ENCODE measurements at places on chromosomes 16 and 17.

DNA sequence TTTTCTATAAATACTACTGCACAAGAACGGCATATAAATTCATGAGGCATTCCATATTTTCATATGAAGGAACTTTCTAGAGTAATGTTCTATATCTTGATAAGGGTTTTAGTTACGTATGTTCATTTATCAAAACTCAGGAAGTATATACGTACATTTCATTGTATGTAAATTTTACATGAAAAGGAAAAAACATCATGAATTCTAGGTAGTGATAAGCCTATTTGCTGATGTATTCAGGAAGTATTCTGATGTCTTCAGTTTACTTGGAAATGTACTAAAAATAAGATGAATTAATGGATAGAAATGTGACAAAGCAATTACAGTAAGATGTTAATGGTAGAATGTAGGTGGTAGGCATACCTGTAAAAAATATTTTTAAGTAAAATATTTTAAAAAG, 4.7 kb downstream of the DGKE start:
- no peak for DNase-seq

DNA sequence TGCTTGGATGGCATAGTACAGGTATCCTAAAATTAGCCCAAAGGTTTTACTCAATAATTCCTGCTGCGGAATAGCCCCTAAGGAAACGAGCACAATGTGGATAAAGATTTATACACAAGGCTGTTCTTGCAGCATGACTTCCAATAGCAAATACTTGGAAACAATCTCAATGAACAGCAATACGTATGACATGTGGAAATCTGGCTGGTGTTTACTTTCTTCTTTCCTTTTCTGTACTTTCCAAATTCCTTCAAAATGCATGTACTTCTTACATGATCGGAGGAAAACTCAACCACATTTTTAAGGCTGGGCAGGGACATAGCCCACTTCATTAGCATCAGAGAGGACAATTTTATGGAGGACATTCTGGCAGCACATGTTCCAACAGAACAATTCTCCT, 86.6 kb downstream of the C16orf95 start:
- DNase-seq: no peak

DNA sequence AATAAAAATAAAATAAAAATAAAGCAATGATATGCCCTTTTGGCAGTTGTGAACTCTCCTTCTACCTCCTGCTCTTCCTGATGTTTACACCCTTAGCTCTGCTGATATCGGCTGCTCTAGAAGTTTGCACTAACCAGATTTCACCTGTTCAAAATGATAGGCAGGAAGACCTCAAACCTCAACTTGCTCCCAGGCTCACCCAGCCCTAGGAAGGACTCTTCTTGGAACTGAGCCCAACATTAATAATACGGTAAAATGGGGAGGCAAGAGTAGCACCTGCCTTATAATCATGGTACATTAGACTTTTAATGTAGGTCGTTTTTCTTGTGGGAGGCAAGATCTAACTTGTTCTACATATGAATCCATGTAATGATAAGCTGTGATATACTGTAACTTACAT, 61.2 kb upstream of the MED13 start:
- no peak for DNase-seq

- DNase-seq: no peak
Measured at GRCh38 chr16:81567987-81568748, 123.6 kb downstream of the CMIP start.

DNA sequence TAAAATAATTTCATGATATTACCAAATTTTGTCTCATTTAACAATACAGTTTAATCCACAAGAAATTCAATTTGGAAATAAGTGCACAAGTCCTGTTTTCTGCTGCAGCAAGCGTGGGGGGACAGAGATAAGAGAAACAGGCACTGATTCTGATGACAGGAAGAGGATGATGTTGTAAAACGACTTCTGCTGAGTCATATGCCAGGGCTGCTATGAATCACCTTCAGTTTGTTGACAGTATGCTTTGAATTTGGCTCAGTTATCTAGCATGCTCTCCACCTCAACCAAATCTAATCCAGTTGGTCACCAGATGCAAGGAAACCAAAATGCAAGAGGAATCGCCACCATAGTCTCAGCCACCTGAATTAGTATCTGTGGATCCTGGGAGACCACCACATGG, 244.1 kb upstream of the MON1B start:
- no peak for DNase-seq

DNA sequence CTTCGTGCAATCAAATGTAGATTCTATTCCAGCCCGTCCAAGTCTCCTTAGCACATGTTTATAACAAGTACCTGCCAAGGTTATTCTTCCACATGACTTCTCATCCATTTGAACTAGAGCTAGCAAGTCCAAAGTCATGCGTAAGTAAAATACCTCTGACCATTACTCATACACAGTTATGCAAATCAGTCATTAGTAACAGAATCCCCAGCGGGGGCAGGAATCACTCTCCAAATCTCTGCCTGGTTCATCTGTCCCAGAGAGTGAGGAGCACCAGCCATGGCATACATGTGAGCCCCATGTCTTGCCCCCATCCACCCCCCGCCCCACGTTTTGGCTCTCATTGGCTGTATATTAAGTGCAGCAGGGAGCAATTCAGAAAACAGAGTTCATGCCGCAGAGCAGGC, 27.7 kb downstream of the SRL start:
- no peak for DNase-seq

DNA sequence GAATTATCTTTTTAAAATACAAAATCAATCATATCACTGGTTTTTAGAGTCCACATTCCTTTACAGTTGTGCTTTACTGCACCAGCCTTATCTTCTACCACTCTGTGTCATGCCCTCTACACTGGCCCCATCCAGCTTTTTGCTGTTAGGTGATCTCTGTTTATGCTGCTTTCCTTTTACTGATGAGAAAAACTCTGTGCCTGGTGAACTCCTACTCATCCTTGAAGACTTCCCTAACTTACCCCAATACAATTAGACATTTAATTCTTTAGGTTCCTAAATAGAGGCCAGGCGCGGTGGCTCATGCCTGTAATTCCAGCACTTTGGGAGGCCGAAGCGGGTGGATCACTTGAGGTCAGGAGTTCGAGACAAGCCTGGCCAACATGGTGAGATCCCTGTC, 64.6 kb downstream of the MRTFB start:
- DNase-seq: no peak

DNA sequence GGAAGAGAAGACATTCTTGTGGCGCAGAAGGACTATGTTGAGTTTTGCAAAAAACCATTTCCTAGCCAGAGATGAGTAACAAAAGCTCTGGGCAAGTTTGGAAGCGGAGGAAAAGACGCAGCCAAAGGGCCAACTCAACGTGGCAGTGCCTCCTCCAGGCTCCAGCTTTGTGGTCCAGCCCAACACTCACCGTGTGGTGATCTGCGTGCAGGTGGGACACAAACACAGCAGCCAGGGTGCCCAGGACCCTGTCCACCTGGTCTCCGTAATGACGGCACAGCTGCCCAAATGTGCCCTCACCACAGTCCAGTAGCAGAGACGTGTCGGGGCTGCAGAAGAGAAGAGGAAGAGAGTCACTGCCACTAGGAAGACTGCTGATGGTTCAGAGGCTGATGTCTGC, 21.5 kb downstream of the ELAC2 start:
- no peak for DNase-seq

DNA sequence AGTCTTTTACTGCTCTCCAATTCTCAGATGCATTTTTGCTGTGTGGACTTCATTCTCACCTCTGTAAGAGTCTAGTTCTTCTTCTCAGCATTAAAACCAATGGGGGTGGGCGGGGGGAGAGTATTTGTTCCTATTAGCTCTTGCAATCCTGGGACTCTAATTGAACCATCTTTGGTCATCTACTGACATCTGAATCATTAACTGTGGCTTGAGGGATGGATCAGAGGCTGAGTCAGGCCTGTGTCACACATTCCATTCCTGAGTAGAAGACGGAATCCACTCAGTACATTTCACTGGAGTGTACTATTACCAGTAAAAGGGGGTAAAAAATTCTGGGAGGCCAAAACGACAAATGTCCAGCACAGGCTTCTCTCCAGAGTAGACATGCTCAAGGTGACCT, 12.8 kb upstream of the ZNF23 start:
- no peak for DNase-seq

DNA sequence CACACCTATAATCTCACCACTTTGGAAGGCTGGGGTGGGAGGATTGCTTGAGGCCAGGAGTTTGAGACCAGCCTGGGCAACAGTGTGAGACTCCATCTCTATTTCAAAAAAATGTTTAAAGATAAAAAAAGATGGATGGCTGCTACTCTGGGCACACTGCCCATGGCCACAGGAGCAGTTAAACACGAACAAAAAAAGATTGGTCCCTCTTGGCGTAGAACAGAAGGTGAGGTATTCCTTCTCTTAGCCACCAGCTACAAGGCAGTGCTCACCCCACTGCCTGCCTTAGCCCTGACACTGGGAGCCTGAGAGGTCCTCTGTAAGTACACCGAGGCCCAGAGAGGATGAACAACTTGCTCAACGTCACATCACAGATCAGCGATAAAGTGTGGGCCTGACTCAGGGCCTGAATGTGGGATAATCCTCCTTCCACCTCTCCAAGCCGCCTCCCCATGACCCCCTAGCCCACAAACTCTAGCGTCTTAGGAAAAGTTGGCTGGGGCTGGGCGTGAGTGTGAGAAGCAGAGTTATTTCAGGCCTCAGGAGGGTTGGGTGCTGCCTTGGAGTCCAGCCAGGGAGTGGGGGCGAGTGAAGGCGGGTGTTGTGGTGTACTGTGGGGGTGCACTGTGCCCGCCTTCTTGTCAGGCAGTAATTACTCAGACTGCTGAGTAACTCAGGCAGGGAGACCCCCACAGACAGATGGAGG, 2.3 kb upstream of the DPH1 start:
- no peak for DNase-seq

GRCh38 chr17:48378238-48378637, 51.8 kb downstream of the SKAP1 start:
- no peak for DNase-seq

GRCh38 chr16:5010576-5011329, 23.0 kb downstream of the NAGPA start:
- DNase-seq: no peak

DNA sequence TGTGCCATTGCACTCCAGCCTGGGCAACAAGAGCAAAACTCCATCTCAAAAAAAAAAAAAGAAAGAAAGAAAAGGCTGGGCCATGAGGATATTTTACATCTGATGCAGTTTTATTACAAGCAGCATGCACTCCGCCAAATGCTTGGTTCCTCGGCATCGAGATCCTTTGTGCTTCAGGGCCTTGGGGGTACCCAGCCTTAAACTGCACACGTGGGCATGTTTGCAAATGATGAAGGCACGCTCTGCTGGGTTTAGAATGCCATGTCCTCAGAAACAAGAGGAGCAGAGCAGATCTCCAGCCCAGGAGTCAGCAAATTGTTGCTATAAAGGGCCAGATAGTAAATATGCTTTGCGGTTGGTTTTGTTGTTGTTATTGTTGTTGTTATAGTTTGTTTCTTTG, 153.2 kb downstream of the KATNIP start:
- DNase-seq: no peak

DNA sequence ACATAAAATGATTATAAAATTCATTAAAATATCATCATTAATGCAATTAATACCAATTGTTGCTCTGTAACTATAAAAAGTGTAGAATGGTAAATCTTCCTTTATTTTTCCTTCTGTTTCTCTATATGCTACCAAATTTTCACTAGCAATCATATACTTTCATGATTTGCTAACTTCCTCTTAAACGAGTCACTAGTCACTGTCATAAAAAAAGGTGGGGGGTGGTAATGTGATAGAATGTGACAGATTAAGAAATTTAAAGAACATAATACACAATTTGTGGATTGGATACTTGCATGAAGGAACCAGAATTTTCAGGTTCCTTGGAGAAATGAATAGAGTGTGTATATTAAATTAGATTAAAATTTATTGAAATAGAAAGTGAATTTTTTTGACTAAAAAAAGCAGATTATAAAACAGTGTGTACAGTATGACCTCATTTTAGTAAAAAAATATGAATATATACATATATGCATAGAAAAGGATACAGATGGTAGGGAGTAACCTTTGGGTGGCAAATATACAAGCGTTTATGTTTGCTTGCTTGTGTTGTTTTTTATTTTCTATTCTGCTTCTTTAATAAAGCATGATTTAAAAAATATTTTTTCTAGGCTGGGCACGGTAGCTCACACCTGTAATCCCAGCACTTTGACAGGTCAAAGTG, 56.7 kb upstream of the C17orf78 start:
- DNase-seq: no peak

- no peak for DNase-seq
Measured at GRCh38 chr16:58249388-58249779, 45.4 kb downstream of the PRSS54 start.

- DNase-seq: peak; percentile 67
Measured at GRCh38 chr17:35947156-35947585, 3.7 kb upstream of the LYZL6 start.

- peak; percentile 10 for DNase-seq
Measured at GRCh38 chr17:2062571-2063183, 7.8 kb downstream of the HIC1 start.

DNA sequence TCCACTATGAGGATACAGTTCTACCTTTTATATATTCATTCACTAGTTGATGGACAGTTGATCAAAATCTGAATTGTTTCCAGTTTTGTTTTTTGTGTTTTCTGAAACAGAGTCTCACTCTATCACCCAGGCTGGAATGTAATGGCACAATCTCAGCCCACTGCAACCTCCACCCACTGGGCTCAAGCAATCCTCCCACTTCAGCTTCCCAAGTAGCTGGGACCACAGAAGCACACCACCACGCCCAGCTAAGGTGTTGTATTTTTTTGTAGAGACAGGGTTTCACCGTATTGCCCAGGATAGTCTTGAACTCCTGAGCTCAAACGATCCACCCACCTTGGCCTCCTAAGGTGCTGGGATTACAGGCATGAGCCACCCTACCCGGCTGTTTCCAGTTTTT, 21.0 kb downstream of the LSM12 start:
- no peak for DNase-seq

GRCh38 chr17:59067340-59067739, 39.3 kb downstream of the TRIM37 start:
- DNase-seq: no peak

- DNase-seq: no peak
Measured at GRCh38 chr16:4911970-4912386, 25.0 kb downstream of the PPL start.

DNA sequence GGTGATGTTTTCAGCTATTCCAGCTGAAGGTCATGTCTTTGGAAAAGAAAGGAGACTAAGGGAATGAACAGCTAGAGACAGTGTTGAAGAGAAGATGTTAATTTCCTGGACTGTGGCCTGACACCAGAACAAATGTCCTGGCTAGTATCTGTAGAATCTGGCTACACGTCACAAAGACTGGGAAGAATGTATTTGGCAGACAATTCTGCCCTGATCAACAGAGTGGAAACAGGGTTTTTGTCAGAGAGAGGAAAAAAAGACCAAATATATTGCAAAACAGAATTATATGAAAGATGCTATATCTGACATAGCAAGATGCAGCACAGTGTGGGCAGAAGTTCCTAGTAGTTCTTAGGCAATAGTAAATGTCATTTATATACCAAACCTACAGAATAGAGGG, 17.0 kb upstream of the ANKFN1 start:
- DNase-seq: no peak

- DNase-seq: no peak
Measured at GRCh38 chr16:67388191-67388590, 5.1 kb downstream of the TPPP3 start.

GRCh38 chr17:49567871-49568694, 7.6 kb upstream of the NXPH3 start:
- peak; percentile 87 for DNase-seq

GRCh38 chr16:27052007-27052406, 14.7 kb upstream of the C16orf82 start:
- DNase-seq: no peak

- no peak for DNase-seq
Measured at GRCh38 chr17:16351831-16352230, 1.4 kb downstream of the CENPV start.
